ENCODE measurements at places on chromosomes 6 and 20.

- no peak for DNase-seq
Observed at GRCh38 chr6:6537488-6538260, 50.8 kb upstream of the LY86 start.

- no peak for DNase-seq
Observed at GRCh38 chr20:10668677-10669368, 5.0 kb downstream of the JAG1 start.

DNA sequence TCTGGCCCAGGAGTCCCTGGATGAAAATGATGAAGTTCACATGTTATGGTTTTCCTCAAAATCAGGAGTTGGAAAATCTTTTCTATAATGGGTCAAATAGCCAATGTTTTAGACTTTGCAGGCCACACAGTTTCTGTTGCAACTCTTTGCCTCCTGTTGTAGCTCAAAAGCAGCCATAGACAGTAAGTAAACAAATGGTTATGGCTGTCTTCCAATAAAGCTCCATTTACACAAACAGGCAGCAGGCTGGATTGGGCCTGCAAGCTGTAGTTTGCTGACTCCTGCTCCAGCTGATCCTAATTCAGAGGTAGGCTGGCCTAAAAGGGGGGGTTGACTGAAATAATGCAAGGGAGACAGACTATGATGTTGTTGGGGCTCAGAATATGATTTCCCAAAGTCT lies 33.0 kb downstream of the METTL24 start:
- no peak for DNase-seq

DNA sequence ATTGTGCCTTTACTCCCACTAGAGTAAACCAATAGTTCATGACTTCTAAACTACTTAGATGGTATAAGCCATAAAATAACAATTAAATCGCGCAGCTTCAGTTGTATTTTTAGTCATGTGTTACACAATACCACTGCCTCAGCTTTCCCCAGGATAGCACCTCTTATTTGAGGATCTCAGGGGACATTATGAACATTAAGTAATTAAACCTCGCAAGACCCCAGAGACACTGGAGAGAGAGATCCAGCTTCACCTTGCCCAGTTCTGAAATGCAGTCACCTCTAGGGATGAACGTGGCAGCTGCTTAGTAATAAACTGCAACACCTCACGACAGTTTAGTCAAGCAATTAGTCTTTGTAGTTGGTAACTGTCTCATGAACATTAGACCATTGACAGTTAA lies 87.1 kb downstream of the CFAP61 start:
- no peak for DNase-seq

GRCh38 chr6:87171938-87172633 lies 16.7 kb downstream of the ZNF292 start:
- no peak for DNase-seq

- no peak for DNase-seq
Observed at GRCh38 chr20:63060057-63060991, 53.6 kb upstream of the BHLHE23 start.

GRCh38 chr6:151389618-151390275 lies 1.6 kb downstream of the ZBTB2 start:
- DNase-seq, result no peak

DNA sequence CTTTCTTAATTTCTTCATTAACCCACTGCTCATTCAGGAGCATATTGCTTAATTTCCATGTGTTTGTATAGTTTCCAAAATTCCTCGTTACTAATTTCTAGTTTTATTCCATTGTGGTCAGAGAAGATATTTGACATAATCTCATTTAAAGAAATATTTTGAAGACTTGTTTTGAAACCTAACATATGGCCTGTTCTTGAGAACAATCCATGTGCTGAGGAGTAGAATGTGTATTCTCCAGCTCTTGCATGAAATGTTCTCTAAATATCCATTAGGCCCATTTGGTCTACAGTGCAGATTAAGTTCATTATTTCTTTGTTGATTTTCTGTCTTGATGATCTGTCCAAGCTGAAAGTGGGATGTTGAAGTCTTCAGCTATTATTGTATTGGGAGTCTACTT lies 251.7 kb downstream of the ALDH8A1 start:
- no peak for DNase-seq

- DNase-seq, result no peak
Observed at GRCh38 chr6:4039348-4039747, 39.6 kb downstream of the FAM217A start.

DNA sequence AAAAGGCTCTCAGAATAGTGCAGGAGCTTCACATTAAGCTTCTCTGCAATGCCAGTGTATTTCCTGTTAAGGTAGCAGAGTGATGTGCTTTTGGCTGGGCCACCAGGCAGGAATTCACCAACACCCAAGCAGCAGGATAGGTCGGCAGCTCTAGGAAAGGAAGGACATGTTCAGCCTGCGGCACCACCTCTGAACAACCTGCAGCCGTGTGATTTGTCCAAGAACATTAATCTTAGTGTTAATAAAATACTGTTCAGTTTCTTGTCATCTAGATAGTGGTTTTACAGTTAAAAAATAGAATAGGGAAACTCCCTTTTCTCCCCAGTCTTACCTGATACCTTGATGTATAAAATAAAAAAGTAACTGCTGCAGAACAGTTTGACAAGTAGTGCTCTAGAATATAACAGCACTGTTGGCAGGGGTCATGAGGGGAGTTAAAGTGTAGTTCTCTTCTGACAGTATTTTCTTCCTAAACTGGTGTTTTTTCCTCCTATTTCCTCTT lies 18.8 kb downstream of the ZNF292 start:
- DNase-seq, result no peak

- no peak for DNase-seq
Observed at GRCh38 chr6:88814909-88815308, 148.5 kb downstream of the RNGTT start.

DNA sequence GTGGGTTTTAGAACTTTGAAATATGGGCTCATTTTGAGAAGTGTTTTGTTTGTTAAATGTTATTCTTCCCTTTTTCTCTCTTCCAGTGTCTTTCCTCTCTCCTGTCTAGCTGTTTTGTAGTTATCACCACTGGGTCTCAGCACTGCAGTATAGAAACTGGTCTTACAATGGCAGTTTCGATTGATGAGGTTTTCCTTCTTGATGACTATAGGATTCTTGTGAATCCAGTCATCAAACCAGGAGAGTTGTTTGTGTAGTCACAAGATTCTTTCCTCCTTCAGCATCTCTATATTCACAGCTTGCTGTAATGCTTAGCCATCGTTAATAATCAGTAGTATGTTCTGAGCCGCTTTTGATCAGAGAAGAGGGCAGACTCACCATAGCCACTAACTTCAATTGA lies 172.3 kb downstream of the OGFRL1 start:
- DNase-seq, result no peak

- DNase-seq, result no peak
Observed at GRCh38 chr6:169824848-169825557, 73.6 kb downstream of the ERMARD start.

DNA sequence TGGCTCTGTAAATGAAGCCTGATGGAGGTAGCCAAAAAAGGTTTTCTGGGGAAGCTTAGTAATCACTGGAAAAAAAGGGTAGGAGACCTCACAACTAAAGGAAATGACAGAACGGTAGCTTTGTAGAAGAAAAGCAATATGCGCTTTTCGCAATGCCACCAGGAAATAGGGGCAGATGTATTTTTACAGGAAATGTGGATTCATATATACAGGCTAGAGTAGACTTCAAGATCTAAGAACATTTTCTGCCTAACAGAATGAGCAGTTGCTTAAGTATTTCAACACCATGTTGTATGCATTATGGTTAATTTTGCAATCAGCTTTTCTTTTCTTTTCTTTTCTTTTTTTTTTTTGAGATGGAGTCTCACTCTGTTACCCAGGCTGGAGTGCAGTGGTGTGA lies 219.6 kb downstream of the CD83 start:
- no peak for DNase-seq

DNA sequence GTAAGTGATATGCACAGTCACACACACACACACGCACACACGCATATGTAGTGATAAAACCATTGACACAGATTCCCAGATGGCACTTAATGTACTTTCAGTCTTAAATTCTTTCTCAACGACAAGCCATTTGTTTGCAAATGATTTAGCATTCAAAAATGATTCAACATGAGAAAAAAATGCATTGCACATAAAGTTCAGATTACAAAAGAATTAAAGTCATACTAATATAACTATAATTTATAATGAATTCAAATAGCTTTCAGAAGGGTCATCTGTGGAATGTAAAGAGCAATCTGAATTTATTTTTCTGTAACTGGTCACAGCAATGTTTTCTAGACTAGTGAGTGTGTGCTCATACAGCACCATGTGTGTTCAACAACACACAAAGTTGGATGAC lies 521.6 kb upstream of the ZNF337 start:
- DNase-seq, result no peak

- no peak for DNase-seq
Observed at GRCh38 chr6:43493833-43494232, 16.3 kb downstream of the LRRC73 start.

DNA sequence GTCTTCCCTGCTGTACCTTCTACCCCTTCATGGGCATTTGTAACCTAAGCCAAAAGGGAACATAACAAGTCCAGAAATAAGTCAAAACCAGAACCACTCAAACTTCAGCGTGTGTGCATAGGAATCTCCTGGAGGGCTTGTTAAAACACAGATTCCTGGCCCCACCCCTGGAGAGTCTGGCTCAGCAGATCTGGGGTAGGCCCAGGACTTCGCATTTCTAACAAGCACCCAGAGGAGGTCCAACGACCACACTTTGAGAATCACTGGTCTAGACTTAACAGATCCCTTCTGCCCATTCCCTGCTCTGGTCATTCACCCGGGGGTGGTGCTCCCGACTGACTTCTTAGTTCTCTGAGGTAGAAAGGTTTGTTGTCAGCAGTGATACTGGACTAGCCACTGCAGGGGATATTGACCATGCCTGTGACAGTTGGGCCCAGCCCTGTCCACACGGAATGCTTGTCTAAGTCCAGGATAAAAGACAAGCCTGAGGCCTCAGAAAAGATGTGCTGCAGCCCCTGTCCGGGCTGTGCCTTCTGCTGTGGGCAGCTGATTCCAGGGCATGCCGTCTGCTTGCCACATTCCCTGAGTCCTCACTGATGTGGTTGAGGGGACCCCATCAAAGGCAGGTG lies 68.6 kb downstream of the SYNJ2 start:
- no peak for DNase-seq

GRCh38 chr20:63314015-63314471 lies 21.1 kb downstream of the COL20A1 start:
- no peak for DNase-seq

- no peak for DNase-seq
Observed at GRCh38 chr6:79764747-79765146, 133.6 kb downstream of the SH3BGRL2 start.

- DNase-seq, result no peak
Observed at GRCh38 chr20:10402938-10403608, 30.9 kb downstream of the MKKS start.

- no peak for DNase-seq
Observed at GRCh38 chr6:144843701-144844100, 558.6 kb downstream of the UTRN start.

DNA sequence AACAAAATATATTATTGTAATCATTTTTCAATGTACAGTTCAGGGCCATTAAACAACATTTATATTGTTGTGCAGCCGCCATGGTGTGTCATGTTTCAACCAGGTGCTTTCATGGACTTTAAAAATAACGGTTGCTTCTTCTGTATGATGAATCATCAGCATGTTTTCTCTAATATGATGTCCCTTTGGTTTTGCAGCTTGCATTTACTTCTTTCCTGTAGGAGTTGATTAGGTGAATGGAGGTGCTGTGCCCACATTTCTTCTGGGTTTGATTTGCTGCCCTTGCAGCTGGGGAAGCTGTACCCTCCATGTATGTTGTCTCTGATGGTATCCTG lies 54.9 kb upstream of the TULP4 start:
- no peak for DNase-seq

DNA sequence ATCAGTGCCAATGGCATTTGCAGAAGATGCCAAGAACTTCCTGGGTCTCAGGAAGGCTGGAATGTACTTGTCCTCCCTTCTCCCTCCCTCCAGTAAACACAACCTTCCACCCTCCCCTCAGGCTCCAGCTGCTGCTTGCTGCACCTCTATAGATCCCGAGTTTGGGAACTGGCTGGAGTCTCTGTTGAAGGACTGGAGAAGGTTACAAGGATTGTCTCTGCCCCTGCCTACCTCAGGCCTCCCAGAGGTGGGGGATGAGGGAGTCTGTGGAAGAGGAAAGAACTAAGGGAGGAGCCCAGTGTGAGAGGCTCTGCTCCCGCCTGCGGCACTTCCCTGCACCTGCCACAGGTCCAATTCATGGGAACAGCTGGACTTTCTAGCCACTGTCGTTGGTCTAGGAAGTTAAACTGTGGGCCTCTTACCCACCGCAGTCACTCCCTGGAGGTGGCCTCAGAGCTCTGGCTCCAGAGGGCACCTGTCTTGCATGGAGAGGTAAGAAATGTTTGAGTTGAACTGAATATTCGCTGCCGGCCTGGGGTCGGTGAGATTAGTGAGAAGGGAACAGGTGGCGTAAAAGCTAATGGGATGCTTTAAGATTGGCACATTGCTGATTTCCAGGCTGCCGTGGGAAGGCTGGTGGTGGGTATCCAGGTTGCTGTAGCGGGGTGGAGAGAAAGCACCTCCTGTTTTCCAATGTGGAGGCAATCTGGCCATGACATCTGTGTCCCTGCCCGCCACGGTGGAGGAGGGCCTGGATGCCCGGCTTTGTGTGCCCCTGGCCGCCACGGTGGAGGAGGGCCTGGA lies 54.3 kb downstream of the PPP1R14C start:
- DNase-seq, result no peak

GRCh38 chr6:139988685-139989084 lies 614.2 kb upstream of the CITED2 start:
- no peak for DNase-seq

GRCh38 chr6:42295181-42295580 lies 77.5 kb upstream of the MRPS10 start:
- no peak for DNase-seq

GRCh38 chr6:162772466-162772865 lies 44.7 kb downstream of the PACRG start:
- no peak for DNase-seq

DNA sequence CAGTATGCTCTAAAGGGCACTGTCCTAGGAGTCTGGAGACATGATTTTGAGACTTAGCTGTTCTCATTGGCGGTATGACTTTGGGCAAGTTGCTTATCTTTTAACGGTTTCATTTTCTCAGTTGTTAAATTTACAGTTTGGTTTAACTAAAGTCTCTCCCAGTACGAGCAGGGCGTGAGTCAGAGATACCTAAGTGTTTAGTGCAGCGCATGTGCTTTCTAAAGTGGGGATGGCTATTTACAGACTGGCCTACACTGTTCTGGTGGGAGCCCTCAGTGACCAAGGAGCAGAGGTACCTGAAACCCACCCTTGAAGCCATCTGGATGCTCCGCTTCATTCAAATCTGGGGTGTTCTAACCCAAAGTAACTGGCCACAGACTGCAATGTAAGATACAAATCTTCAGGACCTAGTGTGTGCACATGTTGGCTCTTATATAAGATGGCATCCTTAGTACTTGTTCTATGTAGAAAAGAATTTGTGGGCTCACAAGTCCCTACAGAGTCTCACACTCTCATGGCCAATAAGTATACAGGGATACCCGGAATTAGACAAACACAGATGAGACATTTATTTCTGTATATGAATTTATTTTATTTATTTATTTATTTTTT lies 10.7 kb downstream of the MSH5 start:
- DNase-seq, result no peak

DNA sequence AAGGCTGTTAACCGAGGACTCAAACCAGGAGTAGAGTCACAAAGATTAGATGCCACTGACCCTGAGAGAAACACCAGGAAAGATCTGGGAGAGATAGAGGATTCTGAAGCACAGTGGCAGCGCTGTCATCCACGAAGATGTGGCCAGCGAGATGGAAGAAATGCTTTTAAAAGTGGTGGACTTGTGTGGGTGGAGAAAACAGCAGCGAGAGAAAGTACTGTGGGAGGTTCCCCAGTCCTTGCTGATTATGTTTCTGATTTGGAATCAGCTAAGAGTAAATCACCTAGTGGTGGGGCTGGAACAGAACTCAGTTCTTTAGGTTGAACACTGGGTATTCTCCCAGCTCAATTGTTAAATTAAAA lies 435 bp upstream of the ZNF322 start:
- no peak for DNase-seq

All from GOT3 (cell line).